ENCODE measurements at places on chromosomes 5 and 9.

DNA sequence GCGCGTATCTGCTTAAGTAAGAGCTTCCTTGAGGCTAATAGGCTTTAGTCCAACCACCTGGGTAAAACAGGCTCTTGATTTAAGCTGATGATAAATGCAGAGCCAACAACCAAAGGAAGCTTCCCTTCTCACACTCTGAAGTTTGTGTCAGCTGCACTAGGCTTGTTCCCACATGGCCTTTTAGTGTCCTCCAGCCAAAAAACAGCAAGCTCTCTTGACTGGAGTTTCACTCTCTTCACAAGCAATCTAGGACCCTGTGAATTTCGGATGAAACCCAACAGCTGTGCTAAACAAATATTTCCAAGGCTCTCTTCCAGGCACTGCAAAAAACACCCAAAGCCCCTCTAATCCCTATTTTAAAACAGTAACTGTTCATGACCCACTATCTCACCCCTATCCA, 63.9 kb downstream of the SAXO1 start:
- no peak for DNase-seq

DNA sequence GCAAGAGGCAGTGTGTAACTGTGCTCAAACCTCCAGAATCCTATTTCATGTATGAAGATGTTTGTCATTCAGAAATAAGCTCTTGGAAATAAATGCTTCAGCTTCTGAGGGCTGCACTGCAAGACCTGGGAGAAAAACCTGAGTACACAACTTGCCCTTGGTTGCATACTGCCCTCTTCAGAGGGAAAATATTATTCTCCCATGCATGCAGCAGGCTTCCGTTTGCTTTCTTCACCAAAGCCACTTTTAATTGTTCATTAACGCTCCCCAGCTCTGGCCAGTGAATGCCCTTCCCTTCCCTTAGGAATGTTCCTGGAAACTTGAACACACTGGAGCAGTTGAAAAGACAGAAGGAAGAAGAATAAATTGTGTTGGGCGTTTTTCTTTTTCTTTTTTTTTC, 2.5 kb upstream of the WHRN start:
- no peak for DNase-seq

GRCh38 chr5:110324876-110325275, 401.6 kb downstream of the TMEM232 start:
- DNase-seq = no peak

- no peak for DNase-seq
Measured at GRCh38 chr5:149201121-149201637, 59.9 kb downstream of the ABLIM3 start.

Data from activated T-cell treated with anti-CD3 and anti-CD28 coated beads for 48 hours (primary cell).